ENCODE measurements at places on chromosomes 1 and 21.

GRCh38 chr1:163999131-163999530 is 559.9 kb upstream of the PBX1 start:
- DNase-seq: no peak

GRCh38 chr1:113901191-113901590 is 3.4 kb downstream of the AP4B1 start:
- no peak for DNase-seq

DNA sequence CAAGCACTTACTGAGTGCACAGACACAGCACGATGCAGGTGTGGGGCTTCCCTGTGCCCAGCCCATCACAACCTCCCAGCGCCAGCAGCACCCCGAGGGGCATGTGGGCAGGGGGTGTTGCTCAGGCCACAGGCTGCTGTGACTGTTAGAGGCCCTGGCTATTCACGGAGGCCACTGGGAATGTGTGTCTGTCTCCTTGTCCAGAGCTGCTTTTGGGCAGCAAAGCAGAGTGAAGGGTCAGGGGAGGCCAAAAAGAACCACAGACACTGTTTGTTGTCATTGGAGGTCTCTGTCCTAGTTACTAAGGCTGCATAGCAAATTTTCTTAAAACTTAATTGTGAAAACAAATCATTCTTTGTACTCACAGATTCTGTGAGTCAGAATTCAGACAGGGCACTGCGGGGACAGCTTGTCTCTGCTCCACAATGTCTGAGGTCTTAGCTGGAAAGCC is 49.6 kb downstream of the TNFRSF8 start:
- DNase-seq: no peak

DNA sequence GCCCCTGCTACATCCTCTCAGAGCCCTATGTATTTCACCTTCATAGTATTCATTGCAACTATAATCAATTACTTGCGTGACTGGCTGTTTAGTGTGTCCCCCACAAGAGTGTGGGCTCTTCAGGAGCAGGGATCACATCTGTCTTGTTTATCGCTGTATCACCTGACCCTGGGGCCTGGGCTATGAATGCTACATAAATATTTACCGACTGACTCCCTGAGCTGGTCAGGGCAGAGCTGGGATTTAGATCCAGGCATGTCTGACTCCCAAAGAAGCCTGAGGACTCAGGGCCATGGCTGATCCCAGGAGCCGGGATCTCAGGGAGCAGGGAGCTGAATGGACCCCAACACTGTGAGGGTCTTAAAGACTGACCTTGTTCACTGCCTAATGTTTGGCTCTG is 49.7 kb downstream of the AHDC1 start:
- DNase-seq: no peak

GRCh38 chr1:22484706-22485345 is 33.2 kb downstream of the ZBTB40 start:
- DNase-seq: no peak

- no peak for DNase-seq
Observed at GRCh38 chr21:21076491-21076890, 78.3 kb downstream of the NCAM2 start.

GRCh38 chr1:220011620-220012019 is 34.7 kb downstream of the EPRS1 start:
- DNase-seq: no peak

DNA sequence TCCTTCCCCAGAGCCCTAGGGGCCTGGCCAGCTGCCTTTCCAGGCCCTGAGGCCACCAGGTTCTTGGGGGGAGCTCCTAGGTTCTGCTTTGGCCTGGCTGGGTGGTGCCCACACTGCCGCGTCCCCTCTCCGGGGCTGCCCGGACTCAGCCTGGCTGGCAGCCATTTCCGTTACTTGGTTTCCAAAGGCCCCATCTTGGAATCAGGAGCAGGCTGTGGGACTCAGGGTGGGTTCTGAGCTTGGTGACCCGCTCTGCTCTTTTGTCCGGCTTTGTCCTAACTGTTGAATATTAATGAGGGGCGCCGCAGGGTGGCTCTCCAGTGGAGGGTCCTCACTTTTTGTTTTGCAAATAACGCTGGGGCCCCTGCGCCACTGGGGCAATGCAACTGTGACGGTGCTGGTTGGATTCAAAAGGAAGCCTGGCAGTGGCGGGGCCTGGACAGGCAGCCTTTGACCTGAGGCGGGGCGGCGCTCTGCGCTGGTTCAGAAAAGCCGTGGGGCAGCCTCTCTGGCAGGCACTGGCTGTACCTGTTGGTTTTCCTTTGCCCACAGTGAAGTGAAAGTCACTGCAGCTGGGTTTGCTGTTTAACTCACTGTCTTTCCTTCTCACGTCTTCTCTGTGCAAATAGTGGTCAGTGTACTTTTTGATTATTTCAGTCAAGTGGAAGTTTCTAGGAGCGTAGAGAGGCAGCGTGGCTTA is 20.2 kb downstream of the SKI start:
- DNase-seq: no peak

- DNase-seq: peak; percentile 90
Observed at GRCh38 chr1:203304919-203305808, at the start of gene BTG2. Gene BTG2 (plus strand): TSS chr1:203305519. CDS start chr1:203305607, 88 bp downstream.

- no peak for DNase-seq
Observed at GRCh38 chr1:24416666-24417391, 1.2 kb downstream of the NIPAL3 start.

GRCh38 chr1:30600706-30601105 is 122.7 kb downstream of the MATN1 start:
- DNase-seq: no peak

- no peak for DNase-seq
Observed at GRCh38 chr21:28928578-28929420, 63.9 kb downstream of the LTN1 start.

DNA sequence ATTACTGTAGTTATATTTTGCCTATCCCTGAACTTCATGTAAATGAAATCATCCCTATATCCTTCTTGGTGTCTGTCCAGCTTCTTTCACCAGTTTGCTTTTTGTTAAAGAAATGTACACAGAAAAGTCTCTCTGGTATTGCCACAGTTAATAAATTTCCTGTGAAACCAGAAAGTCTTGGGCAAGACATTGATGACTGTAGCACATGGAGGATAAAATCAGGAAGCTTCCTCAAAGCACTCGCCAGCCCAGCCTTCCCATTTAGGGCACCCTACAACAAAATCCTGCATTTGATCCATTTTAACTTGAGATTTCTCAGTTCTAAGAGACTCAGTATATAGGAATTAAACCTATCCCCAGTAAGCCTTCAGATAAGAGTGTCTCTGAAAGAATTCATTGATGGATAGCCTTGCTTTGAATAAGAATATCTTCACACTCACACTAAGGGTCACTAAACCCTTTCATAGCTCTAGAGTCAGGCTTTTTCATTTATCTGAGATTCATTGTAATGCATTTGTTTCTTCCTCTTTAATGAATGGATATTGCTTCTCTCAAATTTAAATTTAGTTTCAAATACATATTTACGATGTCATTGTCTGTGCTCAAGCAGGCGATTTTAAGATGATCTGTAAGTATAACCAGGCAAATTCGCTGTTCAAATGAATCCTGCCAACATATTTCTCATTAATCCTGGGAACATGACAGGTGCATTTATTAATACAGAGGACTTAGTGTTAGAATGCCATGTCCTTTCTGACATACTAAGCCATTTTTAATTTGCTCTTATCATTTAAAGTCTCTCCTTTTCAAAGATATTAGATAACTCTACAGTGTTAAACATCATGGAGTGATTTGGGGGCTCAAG is 153.1 kb downstream of the GRIK1 start:
- no peak for DNase-seq

DNA sequence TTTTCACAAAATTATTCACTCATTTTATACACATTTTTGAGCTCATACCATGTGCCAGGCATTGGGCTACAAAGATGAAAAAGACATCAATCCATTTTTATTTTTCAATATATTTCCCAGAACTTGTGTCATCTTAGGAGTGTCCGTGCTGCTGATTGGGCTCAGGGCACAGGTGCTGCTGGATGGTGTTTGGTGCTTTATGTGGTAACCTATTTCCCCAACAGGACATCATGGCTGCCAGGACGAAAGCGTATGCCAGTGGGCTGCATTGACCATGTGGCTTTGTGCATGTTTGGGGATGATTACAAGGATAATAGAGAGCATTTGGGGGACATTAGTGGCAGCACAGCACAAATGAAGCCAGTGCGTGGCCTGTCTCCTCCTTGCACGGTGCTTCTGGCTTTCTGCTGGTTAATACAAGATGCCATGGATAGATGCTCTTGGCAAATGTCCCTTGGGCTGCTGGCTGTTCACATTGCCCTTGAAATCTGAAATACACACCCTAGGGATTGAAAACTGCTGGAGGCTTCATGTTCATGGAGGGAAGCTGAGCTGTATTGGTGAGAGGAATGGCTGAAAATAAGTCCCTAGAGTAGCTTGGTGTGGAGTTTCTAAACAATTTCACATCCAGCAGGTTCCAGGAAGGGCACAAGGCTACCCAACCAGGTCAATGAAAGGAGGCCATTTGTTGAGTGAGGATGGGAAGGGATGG is 52.3 kb downstream of the TENT5C start:
- DNase-seq: no peak

- DNase-seq: no peak
Observed at GRCh38 chr1:237677979-237678378, 212.7 kb downstream of the ZP4 start.

- DNase-seq: no peak
Observed at GRCh38 chr1:167272369-167272957, 51.8 kb downstream of the POU2F1 start.

GRCh38 chr1:211543025-211543424 is 35.9 kb downstream of the SLC30A1 start:
- no peak for DNase-seq

GRCh38 chr1:81803431-81804110 is 2.8 kb downstream of the ADGRL2 start:
- no peak for DNase-seq

Data from stimulated activated CD8-positive, alpha-beta memory T cell treated with anti-CD3 and anti-CD28 coated beads, Interleukin-7, amount 100 ng/mL, for 1 hour (primary cell).